ENCODE measurements at places on chromosomes 3 and 15.

DNA sequence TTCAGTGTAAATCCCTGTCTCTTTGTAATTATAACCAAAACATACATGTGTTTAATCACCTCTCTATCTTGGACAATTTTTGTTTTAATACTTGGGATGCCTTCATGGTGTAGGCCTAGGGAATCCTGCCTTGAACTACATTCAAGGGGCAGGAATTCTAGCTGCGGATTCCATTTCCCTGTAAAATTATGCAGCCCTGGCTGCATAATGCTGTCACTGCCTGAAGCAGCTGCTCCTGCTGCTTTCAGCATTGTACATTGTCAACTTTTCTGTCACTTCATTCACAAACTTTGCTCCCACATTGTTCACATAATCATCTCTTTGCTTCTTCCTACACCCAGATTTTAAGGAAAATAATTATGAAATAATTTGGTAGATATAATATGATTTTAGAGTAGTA, 638.7 kb downstream of the RBMS3 start:
- no peak for DNase-seq

- DNase-seq = no peak
Measured at GRCh38 chr3:150635526-150635925, 32.4 kb downstream of the SELENOT start.

DNA sequence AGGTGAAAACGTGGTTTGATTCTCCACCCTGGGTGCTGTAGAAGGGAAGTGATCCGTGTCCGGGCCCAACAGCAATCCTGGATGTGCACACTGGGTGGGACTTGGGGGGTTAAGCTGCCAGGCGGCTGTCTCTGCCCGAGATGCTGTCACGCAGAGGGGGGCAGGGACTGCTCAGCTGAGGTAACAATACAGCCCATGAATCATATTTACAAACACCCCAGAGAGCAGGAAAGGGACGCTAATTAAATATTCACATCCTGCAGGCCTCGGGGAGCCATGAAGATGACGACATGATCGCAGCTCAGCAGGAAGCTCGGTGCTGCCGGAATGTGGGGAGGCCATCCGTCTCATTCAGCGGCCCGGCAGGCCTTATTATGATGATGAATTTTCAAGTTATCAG, 17.9 kb upstream of the CRABP1 start:
- no peak for DNase-seq

DNA sequence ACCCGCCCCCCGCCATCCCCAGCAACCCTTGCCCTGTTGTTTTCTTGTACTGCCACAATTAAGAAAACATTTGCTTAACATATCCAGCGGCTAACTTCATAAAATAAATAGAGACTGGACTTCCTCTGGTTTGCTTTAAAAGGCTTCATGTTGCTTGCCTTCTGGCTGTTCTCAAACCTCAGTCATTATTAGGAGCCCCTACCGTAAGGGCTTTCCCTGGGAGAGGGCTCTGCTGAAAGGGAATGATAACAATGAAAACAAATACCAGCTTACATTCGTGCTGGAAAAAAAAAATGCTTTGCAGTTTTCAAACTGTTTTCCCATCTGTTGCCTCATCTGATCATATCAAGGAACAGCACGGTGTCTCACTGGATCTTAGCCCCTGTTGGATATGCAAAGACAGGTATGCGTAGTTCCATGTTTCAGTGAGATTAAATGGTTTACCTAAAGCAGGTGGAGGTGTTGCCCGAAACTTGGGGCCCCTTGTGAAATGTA, 77.2 kb upstream of the VGLL4 start:
- no peak for DNase-seq

GRCh38 chr15:80456517-80457492, 52.6 kb downstream of the ARNT2 start:
- no peak for DNase-seq

GRCh38 chr3:42667523-42668412, 14.3 kb downstream of the ZBTB47 start:
- DNase-seq = no peak

DNA sequence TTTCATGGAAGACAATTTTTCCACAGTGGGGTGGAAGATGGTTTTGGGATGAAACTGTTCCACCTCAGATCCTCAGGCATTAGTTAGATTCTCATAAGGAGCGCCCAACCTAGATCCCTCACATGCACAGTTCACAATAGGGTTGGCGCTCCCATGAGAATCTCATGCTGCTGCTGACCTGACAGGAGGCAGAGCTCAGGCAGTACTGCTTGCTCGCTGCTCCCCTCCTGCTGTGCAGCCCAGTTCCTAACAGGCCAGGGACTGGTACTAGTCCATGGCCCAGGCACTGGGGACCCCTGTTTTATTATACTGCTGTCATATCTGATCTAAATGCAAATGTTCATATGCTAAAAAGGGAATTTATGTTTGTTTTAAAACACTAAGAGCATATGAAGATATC, 9.8 kb upstream of the GRK7 start:
- DNase-seq = no peak

DNA sequence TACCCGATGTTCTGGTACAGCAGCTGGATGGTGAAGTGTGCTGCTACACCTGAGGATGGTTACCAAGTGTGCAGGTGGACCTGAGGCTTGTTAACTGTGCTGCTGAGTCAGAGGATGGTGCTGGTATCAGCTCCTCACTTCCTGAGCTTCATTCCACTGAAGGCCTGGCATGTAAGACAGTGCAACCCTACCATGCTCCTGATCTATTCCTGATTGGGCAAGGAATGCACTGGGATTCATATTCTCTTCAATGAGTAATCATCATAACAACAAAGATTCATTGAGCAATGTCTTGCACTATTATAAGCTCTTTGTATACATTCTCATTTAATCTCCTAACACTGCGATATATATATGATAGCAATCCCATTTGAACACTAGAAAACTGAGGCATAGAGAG, 62.9 kb upstream of the THSD4 start:
- no peak for DNase-seq

GRCh38 chr3:48599077-48599501, 4.0 kb upstream of the COL7A1 start:
- DNase-seq = no peak

DNA sequence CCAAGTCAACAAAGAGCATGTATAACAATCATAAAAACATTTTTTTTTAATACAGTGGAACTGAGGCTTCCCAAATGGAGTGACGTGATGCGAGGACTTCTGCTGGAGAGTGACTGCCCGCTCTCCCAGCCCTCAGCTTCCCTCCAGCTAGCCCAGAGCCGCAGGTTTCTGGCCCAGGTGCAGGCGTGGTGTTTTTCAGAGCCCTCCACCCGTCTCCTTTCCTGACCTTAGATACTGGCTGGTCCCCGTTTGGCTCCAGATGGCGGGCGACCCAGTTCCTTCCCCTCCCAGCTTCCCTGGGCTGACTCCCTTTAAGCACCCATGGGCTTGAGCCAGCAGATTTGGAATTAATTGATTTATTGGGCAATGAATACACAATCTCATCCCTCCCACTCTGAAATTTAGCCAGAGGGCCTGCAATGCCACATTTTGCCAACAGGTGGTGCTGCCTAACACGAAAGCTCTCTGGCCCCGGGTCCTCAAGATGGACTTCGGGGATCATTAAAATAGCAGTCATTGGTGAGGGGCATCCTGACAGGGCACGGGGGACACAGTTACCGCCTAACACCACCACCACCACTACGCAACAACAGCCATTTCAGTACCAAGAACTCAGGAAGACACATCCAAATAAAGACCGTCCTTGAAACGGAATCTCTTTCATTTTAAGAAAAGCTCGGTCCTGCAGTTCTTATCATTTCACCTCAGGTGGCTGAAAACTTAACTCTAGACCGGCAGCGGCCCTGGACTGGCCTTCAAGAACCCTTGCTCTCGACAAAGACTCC, 47.5 kb upstream of the MUC4 start:
- peak; percentile 3 for DNase-seq

GRCh38 chr3:189119950-189120349, 51.8 kb upstream of the TPRG1 start:
- no peak for DNase-seq

- no peak for DNase-seq
Measured at GRCh38 chr3:9167222-9167621, 82.2 kb downstream of the SRGAP3 start.

- DNase-seq = no peak
Measured at GRCh38 chr3:61613666-61614065, 52.3 kb downstream of the PTPRG start.

DNA sequence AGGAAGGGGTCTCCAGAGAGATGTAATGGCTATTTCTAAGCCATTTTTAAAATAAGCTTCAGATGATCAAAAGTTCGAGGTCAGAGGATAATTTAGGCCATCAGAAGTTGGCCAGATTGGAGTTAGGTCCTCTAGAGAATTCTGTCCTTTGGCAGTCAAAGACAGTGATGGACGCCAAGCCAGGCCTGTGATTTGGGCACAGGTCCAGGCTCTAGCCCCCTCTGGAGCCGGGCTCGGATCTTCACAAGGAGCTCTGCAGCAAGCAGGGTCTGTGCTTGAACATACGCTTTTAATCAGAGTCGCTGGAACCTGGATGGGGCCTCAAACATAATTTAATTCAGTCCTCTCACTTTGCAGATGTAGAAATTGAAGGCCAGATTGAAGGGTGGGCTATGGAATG, 151.4 kb upstream of the BCL6 start:
- DNase-seq = no peak

GRCh38 chr3:111152496-111152895, 80.9 kb downstream of the NECTIN3 start:
- no peak for DNase-seq

DNA sequence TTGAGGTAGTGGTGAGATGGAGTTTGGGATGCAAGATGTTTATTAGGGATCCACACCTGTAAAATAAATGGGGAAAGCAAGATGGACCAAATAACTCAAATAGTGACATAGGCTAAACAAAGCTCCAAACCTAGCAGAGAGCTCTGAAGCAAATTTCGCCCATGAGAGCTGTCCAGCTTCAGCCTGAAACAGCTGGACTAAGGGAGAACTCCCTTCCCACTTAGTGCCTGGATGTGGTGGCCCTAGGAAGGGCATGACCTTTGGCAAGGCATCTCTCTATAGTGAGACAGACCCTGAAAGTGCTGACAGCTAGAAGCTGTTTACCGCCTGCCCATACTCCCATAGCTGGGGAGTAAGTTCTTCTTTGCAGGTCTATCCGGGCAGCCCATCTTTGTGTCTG, 48.1 kb downstream of the COL6A5 start:
- DNase-seq = no peak

DNA sequence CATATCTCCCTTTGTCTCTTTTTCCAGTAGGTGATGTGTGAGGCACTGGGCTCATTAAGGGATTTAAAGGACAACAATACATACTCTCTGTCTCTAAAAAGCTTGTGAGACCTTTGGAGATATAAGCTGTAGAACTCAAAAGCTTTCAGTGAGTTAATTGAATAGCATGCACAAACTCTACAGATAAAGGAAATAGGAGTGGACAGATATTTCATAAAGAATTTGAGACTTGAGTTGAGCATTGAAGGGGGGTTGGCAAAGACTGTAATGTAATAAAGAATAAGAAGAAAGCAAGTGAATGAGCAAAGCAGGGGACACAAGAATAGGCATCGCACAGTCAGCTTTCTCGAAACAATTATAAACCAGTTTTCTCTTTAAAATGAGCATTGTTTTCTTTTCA, 583.4 kb upstream of the DPPA4 start:
- DNase-seq = no peak

DNA sequence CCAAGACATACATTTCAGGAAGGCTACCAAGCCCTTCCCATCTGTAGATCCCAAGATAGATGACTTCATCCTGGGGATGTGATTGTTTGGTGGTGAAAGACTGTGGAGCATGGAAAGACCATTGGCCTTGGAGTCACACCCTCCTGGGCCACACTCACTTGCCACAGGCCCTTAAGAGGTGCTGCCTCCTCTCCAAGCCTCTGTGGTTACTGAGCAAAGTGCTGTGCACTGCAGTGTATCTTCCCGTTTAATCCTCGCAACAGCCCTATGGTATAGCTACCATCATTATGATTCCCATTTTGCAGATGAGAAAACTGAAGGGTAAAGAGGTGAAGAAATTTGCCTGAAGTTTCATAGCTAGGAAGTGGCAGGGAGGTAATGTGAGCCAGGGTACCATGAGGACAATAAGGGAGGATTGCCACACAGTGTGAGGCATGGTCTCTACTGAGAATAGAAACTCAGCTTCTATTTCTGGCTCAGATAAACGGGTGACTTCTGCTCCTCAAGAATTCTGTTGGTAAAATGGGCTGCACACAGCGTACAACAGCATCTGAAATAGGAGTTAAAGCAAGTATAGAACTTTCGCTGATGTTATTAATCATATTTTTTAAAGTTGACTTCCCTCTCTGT, 23.9 kb upstream of the RHO start:
- DNase-seq = no peak

GRCh38 chr3:122560680-122561079, 3.4 kb downstream of the PARP9 start:
- DNase-seq = no peak

DNA sequence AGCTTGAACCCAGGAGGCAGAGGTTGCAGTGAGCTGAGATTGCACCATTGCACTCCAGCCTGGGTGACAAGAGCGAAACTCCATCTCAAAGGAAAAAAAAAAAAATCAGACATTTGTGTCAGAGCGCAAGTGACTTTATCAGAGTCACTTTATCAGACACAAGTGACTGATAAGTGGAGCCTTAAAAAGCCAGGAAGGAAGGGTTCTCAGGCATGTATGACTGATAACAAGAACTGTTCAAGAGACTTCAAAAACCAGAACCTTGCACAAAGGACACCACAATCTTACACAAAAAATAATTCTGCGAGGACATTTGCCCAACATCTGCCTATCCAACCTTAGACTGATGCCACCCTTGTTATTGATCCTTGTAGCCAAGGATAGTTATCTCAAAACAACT, 13.3 kb upstream of the CFAP44 start:
- no peak for DNase-seq

GRCh38 chr15:29090617-29091466, 178.8 kb downstream of the NSMCE3 start:
- DNase-seq = no peak

DNA sequence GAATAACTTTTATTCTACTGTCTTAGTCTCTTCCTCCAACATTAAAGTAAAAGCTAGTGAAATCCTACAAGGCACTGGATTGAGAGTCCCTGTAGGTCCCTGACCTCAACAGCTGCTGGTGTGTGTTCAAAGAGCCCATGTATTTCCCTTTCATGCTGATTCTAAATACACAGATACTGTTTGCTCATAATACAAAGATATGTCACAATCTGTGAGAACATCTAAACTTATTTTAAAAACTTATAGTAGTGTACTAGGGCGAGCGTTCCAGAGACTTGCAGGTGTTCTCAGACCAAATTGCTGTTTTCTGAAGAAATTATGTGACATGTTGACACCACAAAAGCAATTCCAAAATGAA, 145.9 kb upstream of the LIPC start:
- no peak for DNase-seq

Data from NCI-H748 treated with DMSO at 0.1 percent for 48 hours (cell line).